ENCODE measurements at places on chromosomes 2 and 18.
A peak's percentile ranks its signal among the peaks of the same experiment; 100 is the strongest.

- DNase-seq = no peak
Measured at GRCh38 chr2:11498543-11499034, 32.6 kb upstream of the E2F6 start.

DNA sequence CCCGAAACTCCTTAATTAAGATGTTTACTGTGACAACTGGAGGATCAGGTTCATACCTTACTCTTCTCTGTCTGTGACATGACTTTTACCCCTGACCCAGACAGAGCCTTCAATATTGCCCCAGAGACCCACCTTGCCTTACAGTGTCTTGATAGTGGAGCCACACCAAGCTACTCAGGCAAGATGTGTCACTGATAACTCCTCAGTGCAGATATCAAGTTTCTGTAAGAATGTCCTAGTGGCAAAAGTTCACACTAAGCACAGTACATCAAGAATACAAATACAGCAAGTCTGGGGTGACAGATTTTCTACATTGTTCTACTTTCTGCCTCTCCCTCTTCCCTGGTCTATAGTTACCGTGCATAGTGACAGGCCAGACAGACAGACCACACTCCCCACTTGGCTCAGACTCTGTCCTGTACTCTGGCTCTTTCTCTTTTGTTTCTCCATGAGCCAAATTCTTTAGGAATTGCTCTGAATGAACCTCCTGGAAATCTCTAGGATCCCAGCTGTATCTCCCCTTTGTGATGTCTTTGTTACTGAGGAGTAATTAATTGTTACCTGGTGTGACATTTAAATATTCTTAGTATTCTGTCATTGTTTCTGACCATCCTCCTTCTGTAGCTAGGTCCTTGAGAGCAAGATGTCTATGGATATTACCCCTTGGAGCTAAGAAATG lies 24.1 kb upstream of the APOB start:
- no peak for DNase-seq

- no peak for DNase-seq
Measured at GRCh38 chr2:44969936-44970335, 28.4 kb downstream of the SIX3 start.

DNA sequence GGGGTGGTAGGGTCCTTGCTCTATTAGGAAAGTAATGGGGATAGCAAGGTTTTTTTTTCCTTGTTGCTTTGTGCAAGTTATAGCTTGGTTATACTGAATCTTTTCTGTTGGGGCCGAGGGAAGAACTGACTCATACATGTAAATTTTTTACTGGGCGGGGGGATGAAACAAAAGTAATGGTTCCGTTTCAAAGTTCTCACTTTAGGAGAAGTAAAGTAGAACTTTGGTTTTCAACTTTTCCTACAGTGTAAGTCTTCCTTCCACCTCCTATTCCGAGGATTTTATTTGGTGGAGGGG lies 1.1 kb downstream of the AFTPH start:
- DNase-seq = peak; percentile 35

DNA sequence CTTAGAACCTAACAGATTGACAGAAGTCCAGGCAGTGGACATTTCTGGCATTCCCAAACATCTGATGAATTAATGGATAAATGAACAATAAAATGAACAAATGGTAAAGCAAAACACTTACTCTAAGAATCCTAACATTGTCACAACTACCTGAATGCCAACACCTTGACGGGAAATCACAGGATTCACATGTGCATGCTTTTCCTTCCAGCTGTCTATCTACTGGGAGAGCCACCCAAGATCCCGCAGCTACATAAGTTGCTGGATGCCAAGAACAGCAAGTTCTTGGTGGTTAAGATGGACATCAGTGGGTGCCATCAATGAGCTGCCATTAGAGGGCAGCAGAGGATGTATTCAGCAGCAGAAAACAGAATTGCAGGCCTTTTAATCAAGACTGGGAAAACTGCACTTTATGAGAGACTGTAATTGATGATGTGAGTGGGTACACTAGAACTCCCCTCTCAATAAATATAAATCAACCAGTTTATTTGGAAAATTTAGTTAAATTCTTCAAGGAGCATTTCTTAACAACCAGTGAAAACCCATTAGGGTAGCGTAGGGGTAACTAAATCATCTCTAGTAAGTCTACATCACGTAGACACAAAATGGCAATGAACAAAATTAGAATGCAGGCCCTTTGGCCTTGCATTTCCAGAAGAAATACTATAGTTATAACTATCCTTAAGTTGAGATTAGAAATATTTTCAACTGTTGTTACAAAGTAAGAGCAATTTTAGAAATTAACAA lies 45.6 kb downstream of the SESTD1 start:
- DNase-seq = peak; percentile 50

- no peak for DNase-seq
Measured at GRCh38 chr2:213317929-213318328, 33.7 kb downstream of the SPAG16 start.

GRCh38 chr2:19580830-19581229 lies 222.4 kb upstream of the OSR1 start:
- DNase-seq = no peak

DNA sequence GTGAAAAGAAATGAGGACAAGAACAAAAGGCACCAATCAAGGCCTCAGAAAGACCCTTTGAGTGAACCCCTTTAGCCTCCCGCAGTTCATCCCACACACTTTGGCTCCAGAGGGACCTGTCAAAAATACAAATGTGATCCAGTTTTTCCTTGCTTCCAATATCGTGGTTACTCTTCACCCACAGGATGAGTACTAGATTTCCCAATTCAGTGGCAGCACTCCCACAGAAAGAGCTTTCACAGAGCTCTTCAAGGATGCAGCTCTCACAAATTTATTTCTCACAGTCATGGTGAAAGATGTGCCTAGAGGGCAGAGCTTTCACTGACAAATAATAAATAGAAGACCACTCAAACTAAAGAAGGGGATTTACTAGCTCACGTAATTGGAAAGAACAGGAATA lies 3.0 kb upstream of the GFPT1 start:
- no peak for DNase-seq

- peak; percentile 43 for DNase-seq
Measured at GRCh38 chr2:38602136-38602731, 494 bp downstream of the HNRNPLL start.

All from activated CD8-positive, alpha-beta memory T cell treated with anti-CD3 and anti-CD28 coated beads, Interleukin-2, amount 50 U/mL, for 4 hours (primary cell).